Purkinje cell (primary cell): ENCODE measurements at places on chromosomes 3 and 15. TPM values are rescaled to one million over a fixed set of nuclear protein-coding genes. Genes with fewer than 3 reads are reported as not detected.

Gene ZBTB47
- 0.31 TPM in 1 of 2 replicates, not detected in the other for polyA plus RNA-seq

Gene CLRN1
- polyA plus RNA-seq = not detected in 2 replicates

Gene CCDC14
- 24.3 and 27.8 TPM in 2 replicates for polyA plus RNA-seq

Gene RPUSD2
- 2.1 and 5.3 TPM in 2 replicates for polyA plus RNA-seq

Gene TM6SF1
- polyA plus RNA-seq = 383 and 393 TPM in 2 replicates

Gene REC114
- not detected in 2 replicates for polyA plus RNA-seq
